ENCODE measurements at places on chromosomes 6 and 20.

DNA sequence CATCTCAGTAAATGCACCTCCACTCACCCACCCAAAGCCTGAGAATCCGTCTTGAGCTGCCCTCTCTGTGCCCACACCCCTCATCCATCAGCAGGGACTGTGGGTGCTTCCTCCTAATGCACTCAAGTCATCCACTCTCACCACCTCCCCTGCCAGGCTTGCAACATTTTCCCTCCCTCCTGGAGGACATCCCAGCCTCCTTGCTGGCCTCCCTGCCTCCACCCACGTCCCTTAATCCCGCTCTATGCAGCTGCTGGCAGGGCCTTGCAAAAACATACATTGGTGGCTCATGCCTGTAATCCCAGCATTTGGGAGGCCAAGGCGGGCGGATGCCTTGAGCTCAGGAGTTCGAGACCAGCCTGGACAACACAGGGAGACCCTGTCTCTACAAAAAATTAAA, 15.6 kb upstream of the SRC start:
- no peak for DNase-seq

DNA sequence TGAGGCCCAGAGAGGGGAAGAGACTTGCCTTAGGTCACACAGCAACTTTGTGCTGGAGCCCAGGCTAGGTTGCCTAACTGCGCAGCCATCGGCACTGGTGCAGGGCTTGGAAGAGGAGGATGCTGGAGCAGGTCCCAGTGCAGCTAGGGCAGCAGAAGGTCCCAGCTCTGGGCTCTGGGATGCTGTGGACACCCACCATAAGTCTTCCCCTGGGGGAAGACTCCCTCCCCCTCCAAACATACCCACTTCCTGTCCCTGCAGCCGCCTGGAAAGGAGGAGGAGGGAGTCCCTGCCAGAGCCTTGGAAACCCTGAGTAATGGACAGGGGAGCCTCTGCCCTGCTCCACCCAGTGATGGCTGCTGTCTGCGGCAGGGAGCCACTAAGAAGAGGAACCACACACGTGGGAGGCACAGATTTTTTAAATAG, 93.6 kb downstream of the NCR2 start:
- no peak for DNase-seq

GRCh38 chr20:63007360-63007645, 539 bp upstream of the BHLHE23 start:
- no peak for DNase-seq

- DNase-seq, result no peak
Observed at GRCh38 chr6:67935976-67936477, 699.1 kb upstream of the ADGRB3 start.

- no peak for DNase-seq
Observed at GRCh38 chr6:53898026-53898795, 103.4 kb downstream of the LRRC1 start.

DNA sequence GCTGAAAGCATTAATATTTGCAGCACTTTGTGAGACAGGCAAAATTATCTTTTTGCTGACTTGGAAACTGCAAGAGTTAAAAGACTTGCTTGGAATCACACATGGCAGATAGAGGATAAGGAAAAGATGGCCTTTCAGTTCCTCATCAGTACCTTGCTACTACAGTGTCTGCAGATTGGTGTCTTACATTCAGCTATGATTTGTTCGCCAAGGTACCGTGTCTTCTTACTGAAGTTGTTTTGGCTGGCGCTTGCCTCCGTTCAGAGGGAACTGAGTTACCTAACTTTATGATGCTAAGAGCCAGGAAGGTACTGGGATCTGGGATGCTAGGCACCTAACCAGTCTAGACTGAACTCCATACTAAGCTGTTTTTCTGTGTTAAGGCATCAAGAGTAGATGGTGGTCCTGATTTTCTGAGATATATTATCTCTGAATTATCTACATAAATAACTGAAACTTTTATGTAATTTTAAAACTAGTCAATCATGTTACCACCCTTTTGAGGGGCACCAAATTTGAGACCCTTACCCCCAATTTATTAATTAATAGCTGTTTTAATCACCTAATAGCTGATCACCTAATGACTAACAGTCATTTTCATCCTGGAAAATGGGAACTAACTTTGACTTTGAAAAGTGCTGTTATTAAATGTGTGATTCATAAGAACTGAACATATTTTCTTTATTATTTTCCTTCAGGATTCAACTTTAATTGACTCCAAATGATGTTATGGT, 2.5 kb downstream of the WTAP start:
- no peak for DNase-seq

DNA sequence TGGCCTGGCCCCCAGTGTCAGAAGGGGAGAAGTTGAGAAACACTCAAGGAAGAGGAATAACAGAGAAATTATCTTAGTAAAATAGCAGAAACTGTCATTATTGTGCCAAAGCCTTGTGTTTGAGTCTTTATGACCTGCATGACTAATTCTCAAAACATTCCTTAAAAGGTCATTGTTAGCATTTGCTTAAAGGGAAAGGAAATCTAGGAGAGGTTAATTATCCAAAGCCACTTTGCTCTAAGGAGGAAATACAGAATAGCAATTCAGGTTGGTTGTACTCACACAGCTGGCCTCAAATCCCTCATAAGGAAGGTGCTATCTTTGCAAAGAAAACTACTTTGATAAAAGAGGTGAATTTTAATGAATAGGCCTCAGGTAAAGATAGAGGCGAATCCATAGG, 516.7 kb downstream of the CBLN4 start:
- no peak for DNase-seq

DNA sequence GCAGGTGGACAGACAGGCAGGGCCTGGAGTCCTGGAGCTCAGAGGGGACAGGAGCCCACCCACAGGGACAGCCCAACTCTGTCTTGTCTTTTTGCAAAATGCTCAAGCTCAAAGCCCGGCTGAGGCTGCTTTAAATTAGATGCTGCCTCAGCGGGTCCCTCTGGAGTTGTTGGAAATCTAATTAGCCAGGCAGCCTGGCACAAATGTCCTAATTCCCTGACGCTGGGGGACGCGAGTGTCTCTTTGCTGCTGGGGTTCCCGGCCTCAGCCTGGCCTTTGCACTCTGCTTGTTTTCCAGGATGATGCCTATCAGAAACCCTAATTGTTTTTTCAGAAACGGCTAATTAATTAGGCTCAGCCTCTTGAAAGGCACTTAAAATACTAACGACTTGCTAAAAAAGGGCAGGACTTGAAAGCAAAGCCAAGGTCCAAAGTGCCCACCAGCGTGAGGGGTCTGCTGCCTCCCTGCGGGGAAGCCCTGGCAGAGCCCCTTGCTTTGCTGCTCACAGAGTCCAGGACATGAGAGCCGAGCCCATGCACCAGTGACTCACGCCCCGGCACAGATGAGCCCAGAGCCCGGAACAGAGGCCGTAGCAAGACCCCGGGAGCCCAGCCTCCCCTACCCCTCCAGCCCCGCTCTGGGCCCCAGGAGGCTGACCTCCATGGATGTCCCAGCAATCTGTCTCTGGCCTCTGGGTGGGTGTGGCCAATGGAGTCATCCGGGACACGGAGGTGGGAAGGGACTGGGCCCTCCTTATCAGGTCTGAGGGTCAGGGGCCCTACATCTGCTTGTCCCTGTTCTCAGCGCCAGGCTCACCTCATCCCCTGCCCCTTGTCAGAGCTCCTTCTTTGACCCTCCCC, 46.0 kb upstream of the BHLHE23 start:
- DNase-seq, result no peak

GRCh38 chr6:56459030-56459805, 183.5 kb downstream of the DST start:
- DNase-seq, result no peak

DNA sequence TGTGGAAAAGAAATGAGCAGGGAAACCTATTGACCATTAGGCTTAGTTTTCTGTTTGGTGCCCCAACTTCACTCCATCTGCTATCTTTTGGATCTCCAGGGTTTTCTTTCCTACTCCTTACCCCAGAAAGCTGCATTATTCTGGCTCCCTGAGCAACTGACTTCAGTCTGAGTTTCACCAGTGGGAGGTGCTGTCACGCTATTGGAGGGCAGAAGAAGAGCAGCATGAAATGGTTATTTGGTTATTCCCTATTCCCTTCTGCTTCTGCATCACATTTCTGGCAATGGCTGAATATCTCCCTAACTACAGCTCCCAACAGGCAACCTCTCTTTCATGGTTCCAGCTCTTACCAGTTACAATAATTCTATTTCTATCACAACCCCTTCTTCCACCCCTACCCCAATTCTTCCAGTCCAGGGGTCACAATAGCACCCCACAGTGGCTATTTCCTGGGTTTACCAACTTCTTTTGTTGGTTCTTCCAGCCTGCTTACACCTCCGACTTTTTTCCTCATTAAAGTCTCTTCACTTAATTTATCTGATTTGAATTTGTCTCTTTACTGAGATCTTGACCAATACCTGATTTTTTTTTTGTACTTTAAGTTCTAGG, 311.5 kb downstream of the PLCB1 start:
- no peak for DNase-seq

GRCh38 chr6:110615722-110616121, 139.3 kb upstream of the SLC22A16 start:
- DNase-seq, result no peak

- no peak for DNase-seq
Observed at GRCh38 chr6:166308033-166308768, at the start of gene PRR18. Gene PRR18 (minus strand): TSS chr6:166308392. CDS start chr6:166308142, 250 bp downstream.

DNA sequence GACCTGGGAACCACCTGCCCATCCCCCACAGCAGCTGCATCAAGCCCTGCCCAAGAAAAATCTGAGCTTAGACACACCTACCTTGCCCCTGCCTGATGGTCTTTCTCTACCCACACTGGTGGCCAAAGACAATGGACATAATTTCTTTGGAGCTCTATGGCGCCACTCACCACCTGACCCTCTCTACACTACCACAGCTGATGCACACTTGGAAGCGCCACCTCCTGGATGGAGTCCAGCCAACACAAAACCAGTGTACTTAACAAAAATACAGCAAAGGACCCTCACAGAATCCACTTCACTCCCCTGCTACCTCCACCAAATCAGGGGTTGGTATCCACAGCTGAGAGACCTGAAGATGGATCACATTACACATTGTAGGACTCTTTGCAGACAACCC, 39.7 kb upstream of the CLVS2 start:
- DNase-seq, result no peak

GRCh38 chr6:158073776-158074175, 92.1 kb downstream of the SYNJ2 start:
- DNase-seq, result no peak

DNA sequence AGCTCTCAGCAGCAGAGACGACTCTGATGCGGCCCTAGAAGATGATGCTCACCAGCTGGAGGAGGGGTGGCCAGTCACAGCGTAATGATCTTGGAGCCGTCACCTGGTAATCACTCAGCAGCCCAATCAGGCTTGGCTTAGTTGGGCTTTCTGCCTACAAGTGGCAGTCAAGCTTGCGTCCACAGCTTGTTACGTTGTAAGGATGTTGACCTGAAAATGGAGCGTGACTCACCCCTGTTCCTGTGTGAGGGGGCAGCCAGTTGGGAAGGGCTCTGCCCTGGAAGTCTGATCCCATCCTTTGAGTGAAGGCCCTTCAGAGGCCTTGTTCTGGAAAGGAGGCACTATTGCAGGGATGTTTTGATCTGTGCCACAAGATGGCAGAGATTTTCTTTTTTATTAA, 49.8 kb downstream of the SPATA2 start:
- DNase-seq, result no peak

DNA sequence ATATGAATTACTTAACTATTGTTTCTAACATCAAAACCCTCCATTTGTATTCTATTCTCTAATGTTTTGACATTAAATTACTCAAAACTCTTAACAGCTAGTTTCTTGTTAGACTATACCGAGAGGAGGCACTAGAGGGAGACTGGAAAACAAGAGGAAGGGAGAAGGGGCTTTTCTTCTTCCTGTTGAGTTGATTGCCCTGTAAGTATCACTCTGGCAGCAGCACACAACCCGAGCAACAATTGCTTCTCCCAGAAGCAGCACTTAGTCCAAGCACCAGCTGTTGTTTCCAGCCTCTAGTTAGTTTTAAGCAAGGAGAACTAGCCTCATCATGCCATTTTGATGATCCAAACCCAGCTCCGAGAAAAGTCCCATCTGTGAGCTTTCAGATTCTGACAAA, 603.8 kb downstream of the PRKN start:
- DNase-seq, result no peak

DNA sequence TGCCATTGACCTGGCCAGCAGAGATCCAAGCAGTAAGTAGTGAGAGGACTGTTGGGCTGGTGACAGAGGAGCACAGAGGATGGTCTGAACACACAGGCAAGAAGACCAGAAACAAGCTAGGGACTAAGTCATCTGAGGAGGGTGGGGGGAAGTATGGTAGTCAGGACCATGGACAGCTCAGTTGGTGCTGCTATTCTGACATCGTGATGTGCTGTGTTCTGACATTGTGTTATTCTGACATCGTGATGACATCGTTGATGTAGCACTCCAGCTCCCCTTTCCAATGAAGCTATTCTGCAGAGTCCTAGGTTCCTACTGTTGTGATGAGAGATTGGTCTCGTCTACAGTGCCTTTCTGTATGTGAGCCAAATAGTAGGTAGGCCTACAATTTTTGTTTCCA, 28.7 kb downstream of the CFAP206 start:
- DNase-seq, result peak; percentile 5

GRCh38 chr6:21219241-21219640, 374.3 kb upstream of the SOX4 start:
- DNase-seq, result no peak

DNA sequence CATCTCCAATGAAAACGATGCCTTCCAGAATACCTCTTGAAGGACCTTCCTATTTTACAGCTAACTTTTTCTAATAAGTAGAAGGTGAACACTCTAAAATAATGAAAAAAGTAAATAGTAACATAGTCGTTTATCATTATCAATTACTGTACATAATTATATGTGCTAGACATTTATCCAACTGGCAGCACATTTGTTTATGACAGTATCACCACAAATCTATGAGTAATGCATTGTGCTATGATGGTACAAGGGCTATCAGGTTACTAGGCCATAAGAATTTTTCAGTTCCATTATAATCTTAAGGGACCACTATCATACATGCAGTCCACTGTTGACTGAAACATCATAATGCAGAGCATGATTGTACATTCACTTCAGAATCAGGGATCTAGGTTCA, 68.4 kb downstream of the ATG5 start:
- no peak for DNase-seq

DNA sequence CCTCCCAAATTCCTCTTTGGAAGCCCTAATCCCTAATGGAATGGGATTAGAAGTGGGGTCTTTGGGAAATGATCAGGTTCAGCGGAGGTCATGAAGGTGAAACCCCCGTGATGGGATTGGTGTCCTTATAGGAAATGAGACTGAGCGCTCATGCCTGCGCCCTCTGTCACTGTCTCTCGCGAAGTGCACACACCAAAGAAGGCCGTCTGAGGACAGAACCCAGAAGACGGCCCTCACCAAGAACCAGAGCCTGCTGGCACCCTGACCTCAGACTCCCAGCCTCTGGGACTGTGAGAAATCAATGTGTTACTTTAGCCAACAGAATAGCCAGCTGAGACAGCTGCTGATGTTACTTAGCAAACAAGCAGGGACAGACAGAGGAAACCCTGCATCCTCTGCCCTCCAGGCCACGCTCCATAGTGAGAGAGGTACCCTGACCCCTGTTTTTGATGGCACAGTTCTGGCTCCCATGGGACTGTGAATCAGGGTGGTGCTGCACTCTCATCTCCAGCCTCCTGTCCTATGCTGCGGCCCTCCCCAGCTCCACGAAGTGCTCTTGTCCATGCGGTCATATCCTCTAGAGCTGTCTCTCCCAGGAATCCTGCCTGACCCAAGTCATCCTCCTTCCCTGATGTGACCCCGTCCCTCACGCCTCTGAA, 369.3 kb downstream of the ZFAND3 start:
- no peak for DNase-seq

- DNase-seq, result no peak
Observed at GRCh38 chr20:50744143-50744792, 12.9 kb downstream of the PARD6B start.

Data from stimulated activated CD4-positive, alpha-beta T cell treated with anti-CD3 and anti-CD28 coated beads, Interleukin-1b, Interleukin-23, amount 100 ng/mL, for 1 hour (primary cell).